ENCODE measurements at places on chromosomes 7 and 10.

DNA sequence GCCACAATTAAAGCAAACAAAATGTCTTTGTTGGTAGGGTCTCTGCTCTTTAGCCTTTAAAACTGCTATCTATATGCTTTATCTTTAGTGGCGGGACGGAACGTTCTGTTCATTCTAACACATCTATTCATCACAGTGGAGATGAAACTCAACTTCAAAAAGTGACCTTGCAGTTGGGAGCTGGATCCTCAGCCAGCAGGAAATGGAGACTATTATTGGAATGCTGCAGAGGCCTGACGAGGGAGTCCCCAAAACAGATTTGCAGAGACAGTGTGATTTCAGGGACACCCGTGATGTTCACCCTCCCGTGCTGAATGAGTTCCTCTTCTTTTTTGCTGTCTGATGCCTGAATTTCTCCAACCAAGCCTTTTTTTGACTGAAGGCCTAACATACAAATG lies 306.0 kb upstream of the SHH start:
- no peak for DNase-seq

DNA sequence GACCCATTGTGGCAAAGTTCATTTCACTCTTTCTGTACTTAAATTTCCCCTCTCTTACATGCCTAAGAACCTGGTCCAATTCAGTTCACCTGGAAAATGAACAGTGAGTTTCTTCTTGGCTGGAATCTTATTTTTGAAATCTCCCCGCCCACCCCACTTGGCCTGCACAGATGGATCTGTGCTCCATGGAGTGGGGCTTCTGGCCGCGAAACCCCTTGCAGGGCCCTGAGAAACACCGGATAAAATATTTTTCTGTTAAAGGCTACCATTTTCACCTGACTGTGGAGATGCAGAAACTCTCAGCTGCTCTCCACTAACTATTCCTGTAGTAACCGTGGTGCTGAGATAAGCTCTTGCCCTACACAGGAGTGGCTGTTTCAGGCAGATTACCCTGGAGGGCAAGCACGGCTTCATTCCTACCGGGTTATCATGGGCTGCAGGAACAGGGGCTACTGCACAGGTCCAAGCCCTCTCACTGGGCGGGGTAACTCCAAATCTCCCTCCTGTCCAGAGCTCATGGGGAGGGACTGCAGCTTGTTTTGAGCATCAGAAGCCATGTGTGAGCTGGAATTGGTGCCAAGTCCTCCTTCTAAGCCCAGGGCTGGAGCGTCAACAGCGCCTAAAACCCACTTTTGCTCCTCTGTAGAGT lies 118.9 kb downstream of the PRPF18 start:
- DNase-seq: no peak

GRCh38 chr10:70903262-70903921 lies 15.0 kb upstream of the PCBD1 start:
- peak; percentile 54 for DNase-seq

DNA sequence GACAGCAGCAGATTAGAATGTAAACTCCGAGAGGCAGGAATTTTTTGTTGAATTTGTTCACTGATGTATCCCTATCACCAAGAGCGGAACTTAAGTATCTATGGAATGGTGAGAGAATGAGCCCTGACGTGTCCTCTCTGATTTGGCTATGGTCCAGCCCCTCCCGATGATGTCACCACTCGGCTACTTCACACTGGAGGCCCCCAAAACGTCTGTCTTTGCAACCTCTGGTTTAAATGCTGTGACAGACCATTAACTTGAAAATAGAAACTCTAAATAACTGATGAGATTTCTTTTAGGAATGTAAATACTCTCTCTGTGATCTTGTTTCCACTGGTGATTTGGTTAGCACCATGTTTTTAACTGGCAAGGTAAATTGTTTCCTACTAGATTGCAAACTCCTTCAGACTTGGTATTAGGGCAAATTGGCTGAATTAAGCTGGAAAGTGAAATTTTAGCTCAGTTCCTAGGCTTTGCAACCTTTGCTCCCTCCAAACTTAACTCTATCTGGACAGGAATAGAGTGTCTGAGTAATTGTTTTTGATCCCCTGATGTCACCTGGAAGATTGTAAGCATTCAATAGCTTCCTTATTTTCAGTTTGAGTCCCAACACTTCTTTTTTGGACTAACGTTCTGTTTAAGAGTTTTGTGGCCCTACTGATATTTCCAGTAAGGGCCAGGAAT lies 19.1 kb downstream of the SLC16A12 start:
- DNase-seq: peak; percentile 66

GRCh38 chr7:116024826-116025809 lies 5.4 kb downstream of the TFEC start:
- no peak for DNase-seq
